ENCODE measurements at places on chromosomes 11 and 22.

DNA sequence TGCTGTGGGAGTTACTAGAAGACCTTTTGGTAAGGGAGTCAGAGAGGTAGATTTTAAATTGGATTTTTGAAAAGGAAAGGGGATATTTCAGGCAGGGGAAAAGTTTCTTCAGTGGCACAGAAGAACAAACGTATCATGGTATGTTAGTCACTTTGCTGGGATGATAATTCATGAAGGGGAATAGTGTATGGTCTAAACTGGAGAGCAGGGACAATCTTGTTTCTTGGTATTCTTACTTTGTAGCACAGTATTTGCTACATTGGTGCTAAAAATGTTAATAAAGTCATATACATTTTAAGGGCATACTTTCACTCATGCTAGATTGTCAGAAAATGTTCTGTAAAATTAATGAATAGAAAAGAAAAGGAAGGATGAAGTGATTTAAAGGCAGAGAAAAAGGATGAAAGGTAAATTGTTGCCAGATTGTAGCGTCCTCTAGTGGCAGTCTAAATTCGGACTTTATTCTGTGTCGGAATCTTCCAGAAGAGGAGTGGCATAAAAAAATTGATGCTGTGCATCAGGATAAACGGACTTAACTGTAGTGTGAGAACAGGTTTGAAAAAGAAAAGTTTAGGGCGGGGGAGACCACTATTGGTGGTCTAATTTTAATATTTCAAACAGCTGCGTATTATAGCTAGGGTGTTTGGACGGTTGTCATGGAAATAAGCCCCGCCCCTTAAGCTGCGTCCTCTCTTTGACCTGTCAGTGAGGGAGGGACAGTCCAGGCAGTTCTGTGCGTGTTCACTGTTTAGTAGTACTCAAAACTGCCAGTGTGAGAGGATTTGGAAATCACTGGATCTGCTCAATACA lies at the start of gene BCO2:
BCO2 (plus strand) TSS at position 724 of the 810 bp plus-strand sequence. CDS start 90 bp downstream, outside the sequence.
- DNase-seq = peak; percentile 26

GRCh38 chr11:128947773-128948172 lies 5.1 kb upstream of the TP53AIP1 start:
- DNase-seq = no peak

DNA sequence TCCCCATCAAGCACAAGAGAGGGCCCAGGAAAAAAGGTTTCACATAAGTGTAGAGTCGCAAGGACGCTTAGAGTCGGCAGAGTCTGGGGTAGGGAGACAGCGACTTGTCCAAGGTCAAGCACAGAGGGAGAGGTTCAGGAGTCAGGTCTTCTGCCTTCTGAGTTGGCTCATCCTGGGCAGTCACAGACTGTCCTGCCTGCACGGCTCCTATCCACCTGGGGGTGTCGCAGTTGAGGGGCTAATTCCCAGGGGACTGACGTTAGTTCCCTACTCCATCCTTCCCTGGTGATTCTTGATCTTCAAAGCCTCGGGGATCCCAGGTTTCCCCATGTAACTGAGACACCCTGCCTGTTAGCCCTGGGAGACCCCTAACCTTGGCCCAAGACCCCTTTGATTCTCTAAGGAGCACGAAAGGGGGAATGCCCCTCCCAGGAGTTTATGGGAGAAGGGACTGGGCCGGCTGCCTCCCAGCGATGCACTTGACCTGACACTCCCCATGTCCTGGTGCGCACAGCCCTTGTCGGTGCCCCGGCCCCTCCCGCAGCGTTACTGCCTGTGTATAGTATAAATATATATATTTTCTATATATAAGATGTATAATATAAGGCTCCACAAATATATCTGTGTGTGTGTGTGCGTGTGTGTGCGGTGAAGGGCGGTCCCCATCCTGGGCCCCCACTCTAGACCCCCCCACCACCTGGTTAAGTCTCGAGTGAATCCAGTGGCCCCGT lies 14.7 kb upstream of the TAB1 start:
- peak; percentile 11 for DNase-seq

DNA sequence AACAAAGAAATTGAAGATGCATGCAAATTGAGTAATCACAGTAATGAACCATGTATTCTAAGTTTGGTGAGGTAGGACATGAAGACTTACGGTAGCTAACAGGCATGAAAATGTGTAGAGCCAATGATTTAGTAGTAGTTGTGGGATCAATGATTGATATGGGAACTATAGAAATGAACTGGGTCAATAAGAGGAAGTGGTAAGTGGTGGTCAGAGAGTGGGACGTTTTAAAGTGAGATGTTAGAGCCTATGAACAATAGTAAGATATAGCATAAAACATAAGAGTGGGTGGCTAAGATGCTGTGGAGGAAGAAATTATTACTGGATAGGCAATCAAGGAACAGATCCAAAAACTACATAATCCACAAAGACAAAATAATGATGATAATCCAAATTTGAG lies 45.0 kb downstream of the DLG2 start:
- DNase-seq = no peak

DNA sequence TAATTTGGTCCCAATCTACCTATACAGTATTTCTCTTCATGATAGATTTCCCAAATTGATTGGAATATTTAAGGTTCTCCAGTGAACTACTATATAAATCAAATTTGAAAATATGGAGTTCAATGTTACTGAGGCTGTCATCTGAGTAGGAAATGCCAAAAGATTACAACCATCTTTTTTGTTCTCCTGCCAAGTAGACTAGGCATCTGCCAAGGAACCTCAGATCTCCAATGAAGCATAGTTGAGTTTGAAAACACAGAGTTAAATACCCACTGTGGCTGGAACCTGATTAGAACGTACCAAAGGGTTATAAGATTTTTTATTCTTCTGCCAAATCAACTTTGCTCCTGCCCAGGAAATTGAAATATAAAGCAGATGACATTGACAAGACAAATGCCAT lies 330.9 kb downstream of the CNTN5 start:
- no peak for DNase-seq

DNA sequence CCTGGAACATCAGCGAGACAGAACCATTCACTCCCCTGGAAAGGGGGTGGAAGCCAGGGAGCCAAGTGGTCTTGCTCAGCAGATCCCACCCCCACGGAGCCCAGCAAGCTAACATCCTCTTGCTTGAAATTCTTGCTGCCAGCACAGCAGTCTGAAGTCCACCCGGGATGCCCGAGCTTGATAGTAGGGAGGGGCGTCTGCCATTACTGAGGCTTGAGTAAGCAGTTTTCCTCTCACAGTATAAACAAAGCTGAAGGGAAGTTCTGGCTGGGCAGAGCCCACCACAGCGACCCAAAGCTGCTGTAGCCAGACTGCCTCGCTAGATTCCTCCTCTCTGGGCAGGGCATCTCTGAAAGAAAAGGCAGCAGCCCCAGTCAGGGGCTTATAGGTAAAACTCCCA lies 764.8 kb upstream of the LUZP2 start:
- no peak for DNase-seq

- no peak for DNase-seq
Measured at GRCh38 chr22:39226353-39226752, 18.4 kb downstream of the PDGFB start.

GRCh38 chr11:132042296-132042695 lies 671.9 kb downstream of the NTM start:
- no peak for DNase-seq

GRCh38 chr22:49760630-49761571 lies 66.8 kb downstream of the BRD1 start:
- DNase-seq = no peak

DNA sequence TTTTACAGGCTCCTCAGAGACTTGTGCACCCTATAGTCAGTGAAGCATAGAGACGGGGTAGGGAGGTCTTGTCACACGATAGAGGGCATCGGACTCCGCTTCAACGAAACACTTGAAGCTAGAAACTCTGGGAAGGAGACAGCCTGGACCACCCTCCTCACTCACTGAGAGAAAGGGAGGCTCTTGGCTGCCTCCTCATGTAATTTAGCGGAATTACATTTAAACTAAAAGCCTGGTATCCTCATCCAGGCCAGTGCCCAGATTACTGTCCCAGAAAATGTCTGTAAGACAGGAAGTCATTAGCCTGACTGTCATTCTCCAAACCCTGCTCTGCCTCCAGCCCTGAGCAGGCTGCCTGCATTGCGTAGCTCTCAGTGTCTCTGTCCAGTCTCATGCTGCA lies 36.0 kb downstream of the TTLL1 start:
- DNase-seq = no peak

- no peak for DNase-seq
Measured at GRCh38 chr11:8721609-8722500, 39.3 kb downstream of the RPL27A start.

- DNase-seq = no peak
Measured at GRCh38 chr11:10653946-10654810, 39.4 kb downstream of the IRAG1 start.

GRCh38 chr22:33227791-33228190 lies 169.6 kb upstream of the SYN3 start:
- no peak for DNase-seq

- peak; percentile 84 for DNase-seq
Measured at GRCh38 chr11:45872651-45873356, 12.6 kb upstream of the MAPK8IP1 start.

GRCh38 chr11:119284344-119285157 lies 32.4 kb downstream of the MCAM start:
- DNase-seq = no peak

GRCh38 chr22:23608583-23608982 lies 23.5 kb downstream of the DRICH1 start:
- no peak for DNase-seq

DNA sequence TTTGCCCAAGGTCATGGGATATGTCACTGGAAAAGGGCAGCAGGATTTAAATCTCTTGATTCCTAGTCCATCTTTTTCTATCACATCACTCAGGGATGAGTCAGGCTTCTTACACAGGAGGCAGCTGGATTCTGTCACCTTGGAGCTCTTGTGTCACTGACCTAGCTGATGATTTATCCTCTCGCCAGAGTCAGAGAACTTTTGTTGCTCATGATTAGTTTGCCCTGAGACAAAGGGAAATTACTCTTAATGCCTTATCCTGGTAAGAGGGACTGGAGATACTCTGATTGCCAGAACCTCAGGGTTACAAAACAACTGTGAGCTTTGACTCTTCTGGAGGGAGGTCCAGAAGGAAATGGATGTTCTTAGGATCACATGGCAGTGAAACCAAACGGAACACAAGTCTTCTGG lies 10.1 kb downstream of the COA4 start:
- no peak for DNase-seq

- DNase-seq = no peak
Measured at GRCh38 chr11:44505581-44506054, 59.8 kb upstream of the CD82 start.

GRCh38 chr11:126158054-126158791 lies 53.2 kb downstream of the RPUSD4 start:
- no peak for DNase-seq

DNA sequence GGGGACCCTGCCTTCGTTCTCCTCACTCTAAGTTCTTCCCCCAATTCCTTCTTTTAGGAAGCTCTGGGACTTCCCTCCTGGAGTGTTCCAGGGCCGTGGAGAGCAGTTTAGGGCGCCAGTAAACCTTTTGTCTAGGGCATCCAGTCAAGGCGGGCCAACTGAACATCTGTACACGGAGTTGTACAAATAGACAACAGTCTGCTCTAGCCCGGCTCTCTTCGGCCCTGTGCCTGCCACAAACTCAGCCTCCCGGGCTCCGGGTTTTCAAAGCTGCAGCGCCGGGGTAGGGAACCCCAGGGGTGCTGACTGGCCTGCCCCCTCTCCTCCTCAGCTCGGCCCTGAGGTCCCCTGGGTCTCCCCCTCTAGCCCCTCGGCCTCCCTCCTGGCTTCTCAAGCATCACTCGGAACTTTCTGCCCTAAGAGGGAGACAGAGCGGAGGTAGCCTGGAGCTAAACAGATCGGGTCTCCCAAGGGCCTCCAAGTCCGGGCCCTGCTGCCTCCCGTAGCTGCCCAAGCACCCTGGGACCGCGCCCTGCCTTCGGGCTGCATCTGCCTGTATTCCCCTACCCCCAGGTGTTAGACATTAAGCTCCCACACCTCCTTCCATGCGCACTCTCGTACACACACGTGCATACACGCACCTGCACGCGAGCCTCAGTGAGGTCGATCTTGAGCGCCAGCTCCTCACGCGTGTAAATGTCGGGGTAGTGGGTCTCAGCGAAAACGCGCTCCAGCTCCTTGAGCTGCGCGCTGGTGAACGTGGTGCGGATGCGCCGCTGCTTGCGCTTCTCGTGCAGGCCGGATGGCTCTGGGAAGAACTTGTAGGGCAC lies 3.3 kb downstream of the PHOX2A start:
- no peak for DNase-seq

- DNase-seq = no peak
Measured at GRCh38 chr11:79102840-79103239, 338.0 kb downstream of the TENM4 start.

DNA sequence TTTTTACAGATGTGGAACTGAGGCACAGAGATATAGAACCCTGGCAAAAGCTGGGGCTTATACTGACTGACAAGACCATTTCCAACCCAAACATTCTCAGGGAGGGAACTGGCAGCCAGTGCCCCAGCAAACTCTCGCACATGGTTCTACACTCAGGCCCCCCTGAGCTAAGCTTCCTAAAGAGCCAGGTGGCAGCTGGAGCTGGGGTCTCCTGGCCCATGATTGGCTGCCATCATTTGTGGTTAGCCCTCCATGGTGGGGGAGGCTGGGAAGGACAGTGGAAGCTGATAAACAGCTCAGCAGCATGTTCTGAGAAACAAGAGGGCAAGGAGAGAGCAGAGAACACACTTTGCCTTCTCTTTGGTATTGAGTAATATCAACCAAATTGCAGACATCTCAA lies at the start of gene RAG1:
RAG1 (plus strand) TSS at position 314 of the 400 bp plus-strand sequence. CDS start 5,298 bp downstream, outside the sequence.
- no peak for DNase-seq

DNA sequence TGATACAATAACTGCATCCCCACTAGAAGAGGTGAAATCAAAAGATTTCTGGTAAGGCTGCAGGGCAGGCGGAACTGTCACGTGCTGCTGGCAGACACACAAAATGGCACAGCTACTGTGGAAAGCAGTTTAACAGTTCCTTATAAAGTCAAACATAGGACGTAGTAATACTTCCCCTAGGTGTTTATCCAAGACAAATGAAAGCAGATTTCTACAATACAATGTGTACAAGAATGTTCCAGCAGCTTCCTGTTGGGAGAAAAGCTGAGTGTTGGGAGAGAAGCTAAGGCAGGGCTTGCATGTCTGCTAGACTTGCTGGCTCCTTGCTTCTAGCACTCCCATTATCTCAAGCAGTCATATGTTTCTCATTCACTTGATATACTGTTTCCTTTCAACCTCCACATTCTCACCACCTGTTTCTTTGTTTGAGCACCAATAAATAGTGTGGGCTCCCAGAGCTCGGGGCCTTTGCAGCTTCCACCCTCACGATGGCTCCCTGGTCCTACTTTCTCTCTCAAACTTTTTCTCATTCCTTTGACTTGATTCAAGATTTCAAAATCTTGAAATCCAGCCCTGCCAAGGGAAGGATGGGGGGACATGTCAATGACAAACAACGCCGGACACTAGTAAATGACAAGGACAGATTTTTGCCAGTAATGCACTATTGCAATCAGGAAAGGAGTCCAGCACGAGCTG lies 21.2 kb upstream of the IL17RA start:
- no peak for DNase-seq

Data from NCI-H1436 (cell line).